Hematopoietic multipotent progenitor cell (in vitro differentiated cells): ENCODE measurements at places on chromosomes 3 and 15.

GRCh38 chr3:101936419-101937356 is 87.4 kb downstream of the NFKBIZ start:
- DNase-seq = peak; percentile 18

DNA sequence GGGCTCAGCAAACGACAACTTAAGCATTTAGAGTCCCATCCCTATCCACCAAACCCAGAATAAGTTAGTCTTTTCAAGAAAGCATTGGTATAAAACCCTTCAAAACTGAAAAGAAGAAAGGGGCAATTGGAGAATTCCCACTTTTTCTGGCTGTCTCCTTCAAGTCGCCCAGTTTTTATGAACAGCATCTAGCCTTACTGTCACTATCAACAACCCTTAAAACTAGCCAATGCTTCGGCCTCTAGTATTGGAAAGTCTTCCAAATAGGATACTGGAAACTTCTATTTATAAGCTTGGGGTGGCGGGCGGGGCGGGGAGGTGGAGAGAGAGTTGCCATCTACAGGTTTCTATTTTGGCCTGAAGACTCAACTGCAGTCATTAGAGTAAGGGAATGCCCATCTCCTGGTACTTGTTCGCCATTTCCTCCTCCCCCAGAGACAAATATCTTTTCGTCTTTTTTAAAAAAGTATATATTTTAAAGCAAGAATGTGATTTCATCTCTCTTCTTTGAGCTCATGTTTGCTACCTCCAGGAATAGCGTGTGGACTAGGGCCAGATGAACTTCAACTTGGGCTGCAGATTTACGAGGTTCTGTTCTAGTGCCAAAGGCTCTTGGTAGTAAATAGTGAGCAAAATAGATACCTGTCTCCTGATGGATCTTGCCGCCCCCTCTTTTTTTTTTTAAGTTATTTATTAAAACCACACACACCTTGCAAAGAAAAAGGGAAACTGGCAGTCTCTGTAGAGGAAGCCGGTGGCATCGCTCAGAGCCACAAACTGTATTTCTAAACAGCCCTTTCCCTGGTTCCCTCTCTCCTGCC is 2.7 kb downstream of the BCL6 start:
- no peak for DNase-seq

DNA sequence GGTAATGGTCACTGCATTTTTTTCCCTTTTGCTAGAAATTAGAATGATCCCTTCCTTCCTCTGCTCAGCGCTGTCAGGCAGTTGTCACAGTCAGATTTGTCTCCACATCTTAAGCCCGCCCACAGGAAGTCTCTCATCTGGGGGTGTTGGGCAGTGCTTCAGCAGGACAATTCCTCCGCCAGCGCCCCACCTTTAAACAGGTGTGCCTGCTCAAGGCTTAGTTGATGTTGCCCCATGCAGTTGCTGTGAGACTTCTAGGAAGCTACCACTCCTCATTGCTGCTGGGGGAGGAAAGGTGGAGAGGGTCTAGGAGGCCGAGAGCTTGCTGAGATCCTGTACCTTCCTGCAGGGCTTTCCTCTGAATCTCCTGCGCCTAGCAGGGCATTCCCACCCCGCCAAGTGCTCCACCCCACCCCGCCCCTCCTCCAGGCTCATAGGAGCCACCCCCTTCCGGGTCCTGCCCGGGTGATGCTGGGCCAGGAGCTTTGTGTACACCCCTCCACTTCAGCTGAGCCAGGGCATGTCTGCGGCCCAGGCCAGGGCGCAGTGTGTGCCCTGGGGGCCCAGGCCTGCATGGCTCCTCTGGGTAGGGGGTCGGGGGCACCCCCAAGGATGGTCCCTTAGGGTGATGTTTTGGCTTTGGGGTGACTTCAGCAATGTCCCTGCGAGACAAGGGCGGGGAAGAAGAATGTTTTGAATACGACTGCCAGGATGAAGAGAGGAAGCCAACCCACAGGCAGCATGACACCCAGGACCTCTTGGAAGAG is 68.7 kb downstream of the TRAK1 start:
- DNase-seq = no peak

- DNase-seq = no peak
Measured at GRCh38 chr3:168876346-168877035, 780.8 kb upstream of the GOLIM4 start.

DNA sequence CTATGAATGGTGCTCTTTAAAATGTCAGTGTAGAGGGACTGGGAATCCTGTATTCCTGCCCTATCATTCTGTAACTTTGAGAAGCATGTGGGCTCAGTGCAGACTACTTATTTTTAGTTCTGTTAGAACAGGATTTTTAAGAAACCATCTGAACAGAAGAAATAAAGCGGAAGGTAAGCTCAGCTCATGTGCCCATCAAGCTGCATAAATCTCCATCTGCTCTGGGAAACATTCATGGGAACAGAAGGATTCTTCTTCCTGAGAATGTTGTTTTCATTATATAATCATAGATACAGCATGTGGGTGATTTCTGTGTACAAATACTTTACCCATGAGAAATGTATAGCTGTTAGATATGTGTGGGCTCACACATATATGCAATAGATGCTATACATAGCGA is 69.9 kb downstream of the SIDT1 start:
- no peak for DNase-seq

DNA sequence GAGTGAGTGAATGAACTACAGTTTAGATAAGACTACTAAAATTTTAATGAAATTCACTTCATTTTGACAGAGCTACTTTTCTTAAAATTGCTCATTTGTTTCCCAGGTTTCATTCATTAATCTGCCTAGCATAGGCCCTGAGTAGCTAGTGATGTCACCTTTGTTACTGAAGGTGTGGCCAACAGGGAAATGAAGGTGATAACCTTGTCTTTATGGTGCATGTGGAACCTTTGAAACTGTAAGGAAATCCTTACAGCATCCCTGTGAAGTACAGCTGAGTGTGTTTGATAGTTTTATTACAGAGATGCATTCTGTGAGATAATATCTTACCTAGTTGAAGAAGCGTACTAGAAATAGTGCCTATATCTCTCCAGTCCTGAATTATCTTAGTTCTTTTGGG is 112.9 kb downstream of the AKAP13 start:
- DNase-seq = no peak

- DNase-seq = no peak
Measured at GRCh38 chr15:33963831-33964664, 4.2 kb upstream of the CHRM5 start.

DNA sequence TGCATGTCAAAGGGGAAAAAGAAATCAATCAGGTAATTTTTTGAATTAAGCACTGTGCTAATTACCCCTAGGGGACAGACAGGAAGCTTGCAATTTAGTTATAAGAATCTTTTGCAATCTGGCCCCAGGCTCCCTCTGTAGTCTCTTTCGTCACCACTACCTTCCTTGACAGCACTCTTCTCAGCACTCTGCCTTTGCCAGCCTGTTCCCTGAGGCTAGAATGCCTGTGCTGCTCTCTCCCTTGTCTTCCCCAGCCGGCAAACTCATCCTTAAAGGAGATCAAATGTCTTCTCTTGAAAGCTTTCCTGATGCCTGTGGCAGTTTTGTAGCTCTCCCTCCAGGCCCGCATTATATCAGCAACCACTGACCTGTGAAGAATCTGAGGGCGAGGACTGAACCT is 32.4 kb upstream of the PRTG start:
- DNase-seq = no peak

DNA sequence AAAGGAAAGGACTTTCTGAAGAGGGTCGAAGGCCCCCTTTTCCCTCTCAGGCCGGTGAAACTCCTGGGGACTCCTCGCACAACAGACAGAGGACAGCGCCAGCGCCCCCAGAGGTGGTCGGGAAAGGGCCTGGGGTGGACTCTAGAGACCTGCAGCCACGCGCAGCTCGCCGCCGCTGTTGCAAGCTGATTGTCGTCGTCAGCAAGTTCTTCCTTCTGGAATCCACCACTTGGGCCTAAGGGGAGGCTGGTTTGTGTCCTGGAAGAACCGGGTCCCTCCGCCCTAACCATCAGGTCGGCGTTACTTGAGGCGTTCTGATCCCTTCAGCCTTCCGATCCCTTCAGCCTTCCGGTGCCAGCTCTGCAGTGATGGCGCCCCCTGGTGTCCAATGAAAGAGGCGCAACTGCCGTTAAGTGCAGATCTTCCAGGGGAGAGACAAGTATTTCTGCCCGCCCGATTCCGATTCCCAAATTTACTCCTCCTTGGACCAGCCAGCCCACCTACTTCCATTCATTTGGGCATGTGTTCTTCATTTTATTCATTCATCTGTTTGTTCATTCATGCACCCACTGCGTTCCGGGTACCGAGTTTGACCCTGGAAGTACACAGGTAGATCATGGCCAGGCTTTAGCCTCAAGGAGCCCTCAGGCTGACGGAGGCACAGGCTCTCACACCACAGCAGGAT is 77.2 kb upstream of the SLC6A11 start:
- peak; percentile 66 for DNase-seq

DNA sequence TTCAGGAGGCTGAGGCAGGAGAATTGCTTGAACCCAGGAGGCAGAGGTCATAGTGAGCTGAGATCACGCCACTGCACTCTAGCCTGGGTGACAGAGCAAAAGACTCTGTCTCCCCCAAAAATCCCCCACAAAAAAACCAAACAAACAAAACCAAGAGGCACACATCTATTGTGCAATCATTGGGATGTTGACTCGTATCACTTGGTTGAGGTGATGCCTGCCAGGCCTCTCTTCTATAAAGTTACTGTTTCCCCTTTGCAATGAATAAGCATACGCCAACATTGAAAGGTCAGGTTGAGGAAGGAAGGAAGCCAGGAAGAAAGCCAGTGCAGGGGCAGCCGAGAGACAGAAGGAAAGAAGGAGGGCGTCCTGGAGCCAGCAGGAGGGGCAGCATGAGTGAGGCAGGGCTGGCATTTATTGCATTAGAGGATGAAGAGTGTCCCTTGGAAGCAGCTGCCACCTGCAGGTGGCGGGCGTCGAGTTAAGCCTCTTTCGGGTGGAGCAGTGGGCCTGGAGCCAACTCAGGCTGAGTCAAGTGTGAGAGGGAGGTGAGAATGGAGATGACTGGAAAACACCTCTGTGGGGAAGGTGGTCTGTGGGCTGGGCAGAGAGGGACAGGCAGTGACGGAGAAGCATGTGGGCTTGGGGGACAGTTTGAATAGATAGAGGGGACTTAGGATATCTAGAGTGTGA is 8.3 kb upstream of the CSPG4 start:
- DNase-seq = peak; percentile 89

DNA sequence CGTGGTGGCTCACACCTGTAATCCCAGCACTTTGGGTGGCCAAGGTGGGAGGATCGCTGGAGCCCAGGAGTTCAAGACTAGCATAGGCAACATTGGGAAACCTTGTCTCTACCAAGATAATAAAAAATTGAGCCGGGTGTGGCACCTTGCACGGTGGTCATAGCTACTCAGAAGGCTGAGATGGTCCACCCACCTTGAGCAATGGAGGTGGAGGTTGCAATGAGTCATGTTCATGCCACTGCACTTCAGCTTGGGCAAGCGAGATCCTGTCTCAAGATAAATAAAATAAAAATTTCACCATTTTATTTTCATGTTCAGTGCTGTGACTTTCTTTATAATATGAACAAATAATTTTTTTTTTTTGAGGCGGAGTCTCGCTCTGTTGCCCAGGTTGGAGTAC is 12.5 kb downstream of the MAPK6 start:
- DNase-seq = no peak

DNA sequence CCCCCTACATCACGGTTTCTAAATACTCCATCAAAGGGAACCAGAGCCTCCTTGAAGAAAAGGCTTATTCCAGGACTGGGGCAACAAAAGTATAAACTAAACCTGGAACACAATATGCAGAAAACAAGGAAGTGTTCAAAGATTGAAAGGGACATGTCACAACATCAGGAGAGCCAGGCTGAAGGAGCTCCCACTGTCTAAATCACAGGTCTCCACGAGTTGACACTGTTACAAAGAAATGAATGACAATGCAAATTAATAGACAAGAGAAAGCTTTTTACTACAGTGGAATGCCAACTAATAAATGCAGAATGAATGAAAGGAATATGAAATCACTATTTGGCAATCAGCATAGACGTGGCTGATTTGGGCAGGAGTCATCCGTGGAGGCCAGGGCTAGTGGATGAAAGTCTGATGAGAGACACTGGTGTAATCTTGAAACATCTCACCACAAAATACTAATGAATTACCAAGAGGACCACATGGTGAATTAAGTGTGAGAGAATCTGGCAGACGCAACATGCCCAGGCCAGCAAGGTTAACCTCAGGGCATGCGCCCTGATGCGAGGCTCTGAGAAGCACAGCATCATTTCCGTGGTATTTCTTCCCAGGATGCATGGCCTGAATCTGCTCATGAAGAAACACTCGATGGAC is 123.8 kb upstream of the TJP1 start:
- no peak for DNase-seq
